ENCODE measurements at places on chromosomes 5 and 9.

GRCh38 chr5:75856056-75856455 lies 138.8 kb upstream of the POC5 start:
- no peak for DNase-seq

- no peak for DNase-seq
Observed at GRCh38 chr5:125169396-125169795, 423.0 kb upstream of the ZNF608 start.

DNA sequence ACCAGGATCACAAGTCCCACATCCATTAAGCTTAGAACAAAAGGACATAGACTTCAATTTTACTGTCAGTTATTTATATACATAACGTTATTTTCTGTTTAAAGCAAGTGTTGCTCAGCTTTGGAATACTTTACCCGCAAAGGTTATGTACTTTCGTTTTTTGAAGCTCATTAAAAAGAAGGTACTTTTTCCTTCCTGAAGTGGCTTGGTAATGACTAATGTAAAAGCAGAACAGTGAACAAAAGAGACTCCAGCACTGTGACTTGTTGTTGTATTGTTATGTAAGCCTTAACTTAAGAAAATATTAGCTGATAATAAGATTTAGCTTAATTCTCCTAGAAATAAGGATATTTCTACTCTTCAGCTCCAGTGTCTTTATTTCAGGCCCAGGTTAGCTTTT lies 97.3 kb upstream of the SLCO6A1 start:
- no peak for DNase-seq

GRCh38 chr9:134663753-134664415 lies 22.3 kb downstream of the COL5A1 start:
- DNase-seq = peak; percentile 36

GRCh38 chr5:475704-476101 lies 32.7 kb downstream of the EXOC3 start:
- no peak for DNase-seq

GRCh38 chr9:89405826-89406225 lies 87.5 kb downstream of the SECISBP2 start:
- DNase-seq = no peak

DNA sequence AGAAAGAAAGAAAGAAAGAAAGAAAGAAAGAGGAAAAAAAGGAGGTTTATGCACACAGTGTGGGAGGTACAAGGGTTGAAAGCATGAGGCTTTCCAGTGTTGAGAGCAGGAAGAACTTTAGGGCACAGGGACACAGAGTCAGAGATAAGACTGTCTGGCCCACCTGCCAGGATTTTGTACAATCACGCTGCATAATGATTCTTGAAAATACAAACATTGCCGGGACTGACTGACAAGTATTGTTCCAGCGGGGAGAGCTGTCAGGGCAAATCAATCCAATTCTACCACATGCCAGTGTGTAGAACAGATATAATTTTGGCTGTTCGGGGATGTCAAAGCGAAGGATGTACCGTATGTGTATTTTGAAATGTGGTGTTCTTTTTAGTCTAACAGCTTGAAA lies 254.7 kb downstream of the NTRK2 start:
- no peak for DNase-seq

DNA sequence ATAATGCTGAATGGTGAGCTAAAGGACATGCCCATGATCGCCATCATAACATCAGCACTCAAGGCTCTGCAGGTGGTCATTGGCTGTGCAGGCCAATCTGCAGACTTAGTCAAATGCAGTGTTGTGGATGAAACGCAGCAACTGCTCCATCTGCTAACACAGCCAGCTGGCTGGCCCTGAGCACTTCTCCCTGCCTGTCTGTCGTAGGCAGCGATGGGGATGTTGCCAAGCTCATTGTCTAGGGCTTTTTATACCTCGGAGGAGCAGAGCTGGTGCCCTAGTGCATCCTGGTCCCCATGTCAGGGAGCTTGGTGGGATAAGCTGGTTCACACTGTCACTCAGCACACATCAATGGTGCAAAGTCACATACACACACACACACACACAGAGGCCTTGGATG lies 189.4 kb downstream of the TENT4A start:
- DNase-seq = no peak

DNA sequence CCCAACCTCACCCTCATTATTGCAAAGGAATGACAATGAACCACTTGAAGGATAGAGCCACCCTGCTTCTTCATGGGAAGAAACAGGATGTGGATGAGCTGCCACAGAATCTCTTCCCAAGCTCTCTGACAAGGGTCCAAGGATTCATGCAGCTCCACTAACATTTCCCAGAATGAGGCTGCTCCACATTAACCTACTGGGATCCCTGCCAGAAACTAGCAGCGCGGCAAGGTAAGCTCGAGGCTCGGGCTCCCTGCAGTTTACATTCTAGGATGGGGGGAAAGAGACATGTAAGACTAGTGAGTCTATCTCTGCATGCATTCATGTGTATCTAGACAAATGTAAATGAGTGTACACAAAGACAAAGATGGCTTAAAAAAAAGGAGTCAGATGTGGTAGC lies 12.1 kb downstream of the DCAF12 start:
- no peak for DNase-seq

GRCh38 chr5:147169901-147170300 lies 64.9 kb upstream of the STK32A start:
- no peak for DNase-seq

DNA sequence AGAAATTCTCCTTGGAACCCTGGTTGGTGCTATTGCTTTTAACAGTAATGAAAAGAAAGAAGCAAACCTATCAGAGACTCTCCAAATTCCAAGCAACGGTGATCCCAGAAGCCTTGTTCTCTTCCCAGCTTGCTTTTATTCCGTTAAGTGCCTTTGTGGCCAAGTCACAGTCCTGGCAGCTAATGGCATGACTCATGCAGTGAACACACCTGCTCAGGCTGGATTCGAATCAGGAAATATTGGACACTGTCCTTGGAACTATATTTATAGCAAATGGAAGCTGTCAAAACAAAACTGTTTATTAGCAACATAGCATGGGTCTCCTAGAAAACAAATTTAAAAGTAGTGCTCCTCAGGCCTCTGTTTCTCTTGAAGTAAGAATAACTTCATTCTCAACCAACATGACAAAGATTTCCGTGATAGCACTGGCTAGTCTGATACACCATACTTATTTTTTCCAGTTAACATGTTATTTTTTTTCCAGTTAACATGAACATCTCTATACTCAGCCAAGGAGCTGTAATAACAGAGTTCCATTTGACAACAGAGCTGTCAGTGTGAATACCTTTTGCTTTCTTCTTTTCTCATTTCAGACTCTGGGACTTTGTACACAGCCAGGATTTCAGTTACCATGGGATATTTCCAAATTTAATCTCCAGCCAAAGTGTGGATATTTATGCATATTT lies 502.4 kb downstream of the GADD45G start:
- peak; percentile 50 for DNase-seq

DNA sequence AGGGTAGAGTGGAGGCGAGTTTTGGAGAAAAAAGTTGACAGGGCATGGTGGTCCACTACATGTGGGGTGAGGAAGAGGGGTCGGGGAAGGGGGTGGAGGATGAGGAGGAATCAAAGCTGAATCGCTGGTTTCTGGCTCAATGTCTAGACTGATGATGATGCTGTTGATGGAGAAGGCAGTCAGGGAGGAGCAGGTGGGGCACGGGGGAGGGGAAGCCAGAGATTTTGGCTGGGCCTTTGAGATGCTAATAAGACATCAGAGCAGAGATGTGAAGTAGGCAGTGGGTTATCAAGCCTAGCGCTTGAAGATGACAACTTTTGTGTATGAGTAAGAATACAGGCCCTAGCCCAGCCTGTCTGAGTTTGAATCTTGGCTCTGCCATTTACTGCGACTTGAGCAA lies 32.4 kb upstream of the TTC23L start:
- DNase-seq = no peak

- peak; percentile 70 for DNase-seq
Observed at GRCh38 chr5:169100735-169101075, 200.2 kb downstream of the SLIT3 start.

GRCh38 chr9:69397384-69398214 lies 72.6 kb downstream of the ENTREP1 start:
- DNase-seq = no peak

DNA sequence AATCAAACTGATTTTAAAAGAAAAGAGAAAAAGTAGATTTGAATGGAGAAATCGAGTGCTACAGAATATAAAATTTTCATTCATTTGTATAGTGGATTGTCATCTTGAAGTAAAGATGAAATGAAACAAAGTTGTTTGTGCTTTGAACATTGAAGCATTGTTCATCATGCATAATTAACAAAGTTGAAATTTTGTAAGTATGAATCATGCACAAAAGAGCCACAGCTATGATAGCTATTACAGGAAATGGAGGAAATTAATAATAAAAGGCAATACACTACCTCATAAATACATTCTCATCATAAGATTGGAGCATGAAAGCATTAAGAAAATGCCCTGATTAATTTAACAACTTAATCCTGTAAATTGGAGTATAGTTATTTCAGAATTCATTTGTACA lies 153.4 kb upstream of the TLX3 start:
- peak; percentile 67 for DNase-seq
